ENCODE measurements at places on chromosomes 1 and 21.

- peak; percentile 64 for DNase-seq
Observed at GRCh38 chr1:65002508-65003315, 36.4 kb upstream of the JAK1 start.

GRCh38 chr1:105591681-105592080 lies 1464.8 kb upstream of the PRMT6 start:
- DNase-seq, result no peak

- no peak for DNase-seq
Observed at GRCh38 chr1:218620956-218621355, 275.8 kb downstream of the TGFB2 start.

DNA sequence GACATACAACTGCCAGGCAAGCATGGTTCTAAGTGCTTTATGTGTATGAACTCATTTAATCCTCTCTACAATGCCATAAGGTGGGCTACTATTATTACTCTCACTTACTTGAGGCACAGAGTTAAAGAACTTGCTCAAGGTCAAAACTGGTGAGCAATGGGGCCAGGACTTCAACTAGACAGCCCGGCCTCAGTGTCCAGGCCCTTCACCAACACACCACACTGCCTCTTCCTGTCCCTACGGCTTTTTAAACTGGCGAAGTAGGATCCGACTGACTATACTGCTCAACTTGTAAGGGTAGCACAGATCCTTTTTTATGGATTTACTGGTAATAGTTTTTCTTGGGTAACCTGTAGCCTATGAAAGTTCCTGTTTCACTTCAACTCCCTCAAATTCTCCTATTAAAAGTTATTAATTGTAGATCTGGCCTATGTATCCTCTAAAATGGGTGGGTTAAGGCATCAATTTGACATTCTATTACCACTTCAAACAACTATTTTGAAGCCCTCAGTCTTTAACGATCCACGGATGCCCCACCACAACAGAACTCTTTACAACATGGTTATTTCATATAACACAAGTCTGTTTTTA lies 4.3 kb downstream of the ERRFI1 start:
- DNase-seq, result no peak

GRCh38 chr1:4657244-4657789 lies 2.9 kb downstream of the AJAP1 start:
- DNase-seq, result no peak

- DNase-seq, result no peak
Observed at GRCh38 chr1:94542088-94542870, 720 bp upstream of the F3 start.

- DNase-seq, result no peak
Observed at GRCh38 chr21:37458669-37459276, 92.2 kb downstream of the DYRK1A start.

GRCh38 chr1:21706151-21706835 lies 37.1 kb upstream of the RAP1GAP start:
- DNase-seq, result no peak

- DNase-seq, result no peak
Observed at GRCh38 chr1:78432016-78432415, 58.8 kb upstream of the PTGFR start.

- DNase-seq, result no peak
Observed at GRCh38 chr1:5658340-5659316, 333.6 kb downstream of the NPHP4 start.

- DNase-seq, result peak; percentile 80
Observed at GRCh38 chr1:234599617-234600417, 10.2 kb downstream of the IRF2BP2 start.

DNA sequence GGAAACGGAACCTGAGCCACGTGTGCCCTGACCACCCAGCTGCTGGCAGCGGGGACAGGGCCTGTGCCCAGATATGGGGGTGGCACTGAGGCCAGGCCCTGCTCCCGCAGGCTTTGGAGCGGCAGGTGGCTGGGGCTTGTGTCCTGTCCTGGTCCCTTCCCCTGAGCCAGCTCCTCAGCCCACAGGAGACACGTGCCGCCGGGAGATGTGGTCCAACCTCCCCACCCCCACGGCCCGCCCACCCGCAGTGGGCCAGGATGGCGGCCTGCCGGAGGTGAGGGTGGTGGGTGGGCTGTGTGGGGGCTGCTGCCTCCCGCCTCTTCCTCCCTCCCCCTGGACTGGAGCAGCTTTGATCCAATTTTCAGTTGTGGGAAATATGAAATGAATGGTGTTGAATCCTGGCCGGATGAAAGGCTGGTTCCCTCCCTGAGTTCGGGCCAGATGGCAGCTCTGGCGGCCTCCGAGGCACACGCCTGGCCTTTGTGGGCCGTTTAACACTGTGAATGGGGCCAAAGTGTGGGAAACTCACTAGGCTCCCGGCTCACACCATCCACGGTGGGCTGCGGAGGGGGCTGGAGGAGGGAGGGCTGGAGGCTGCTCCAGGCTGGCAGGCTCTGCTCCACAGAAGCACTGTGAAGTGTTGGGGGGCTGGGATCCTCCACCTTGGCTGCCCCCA lies 2.6 kb upstream of the HES5 start:
- DNase-seq, result no peak

- DNase-seq, result no peak
Observed at GRCh38 chr1:37143800-37144199, 109.5 kb upstream of the GRIK3 start.

GRCh38 chr1:182927693-182928433 lies 25.1 kb downstream of the SHCBP1L start:
- no peak for DNase-seq

DNA sequence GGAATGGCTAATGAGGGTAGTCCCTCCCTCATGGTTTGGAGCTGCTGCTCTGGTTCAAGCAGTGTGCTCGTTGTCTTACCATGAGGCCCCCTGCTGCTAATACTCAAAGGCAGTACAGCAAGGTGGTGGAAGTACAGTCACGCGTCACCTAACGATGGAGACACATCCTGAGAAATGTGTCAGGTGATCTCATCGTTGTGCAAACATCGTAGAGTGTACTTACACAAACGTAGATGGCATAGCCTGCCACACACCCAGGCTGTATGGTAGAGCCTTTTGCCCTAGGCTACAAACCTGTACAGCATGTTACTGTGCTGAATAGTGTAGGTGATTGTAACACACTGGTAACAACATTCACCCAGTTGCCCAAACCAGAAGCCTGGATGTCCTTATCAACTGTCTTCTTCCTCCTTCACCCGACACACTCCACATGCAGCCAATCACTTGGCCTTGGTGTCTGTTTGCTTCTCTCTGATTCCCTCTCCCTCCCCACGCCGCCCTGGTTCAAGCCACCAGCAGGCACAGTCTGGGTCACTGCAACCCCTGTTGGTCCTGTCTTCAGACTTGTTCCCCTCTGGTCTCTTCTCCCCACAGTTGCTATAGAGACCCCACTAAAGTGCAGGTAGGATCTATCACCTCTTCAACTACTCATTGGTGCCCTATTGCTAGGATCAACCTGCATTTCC lies 6.0 kb upstream of the KCNA2 start:
- DNase-seq, result no peak

DNA sequence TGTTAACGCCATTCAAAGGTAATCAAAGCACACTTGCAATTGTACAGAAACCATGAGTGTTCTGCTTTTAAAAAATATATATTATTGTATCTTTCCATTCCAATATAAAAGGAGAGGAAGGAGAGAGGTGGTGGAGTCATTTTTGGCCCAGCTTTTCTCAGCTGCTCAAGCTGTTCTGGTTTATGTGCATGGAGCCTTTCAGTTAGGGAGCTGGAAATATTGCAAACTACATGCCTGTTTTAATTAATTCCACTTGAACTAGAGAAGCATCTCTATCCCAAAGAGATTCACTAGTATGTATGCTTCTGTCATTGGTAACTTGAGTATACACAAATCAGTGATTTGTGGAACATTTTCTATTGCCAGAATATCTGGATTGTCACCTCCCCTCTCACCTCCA lies 28.5 kb upstream of the C1orf105 start:
- DNase-seq, result no peak

DNA sequence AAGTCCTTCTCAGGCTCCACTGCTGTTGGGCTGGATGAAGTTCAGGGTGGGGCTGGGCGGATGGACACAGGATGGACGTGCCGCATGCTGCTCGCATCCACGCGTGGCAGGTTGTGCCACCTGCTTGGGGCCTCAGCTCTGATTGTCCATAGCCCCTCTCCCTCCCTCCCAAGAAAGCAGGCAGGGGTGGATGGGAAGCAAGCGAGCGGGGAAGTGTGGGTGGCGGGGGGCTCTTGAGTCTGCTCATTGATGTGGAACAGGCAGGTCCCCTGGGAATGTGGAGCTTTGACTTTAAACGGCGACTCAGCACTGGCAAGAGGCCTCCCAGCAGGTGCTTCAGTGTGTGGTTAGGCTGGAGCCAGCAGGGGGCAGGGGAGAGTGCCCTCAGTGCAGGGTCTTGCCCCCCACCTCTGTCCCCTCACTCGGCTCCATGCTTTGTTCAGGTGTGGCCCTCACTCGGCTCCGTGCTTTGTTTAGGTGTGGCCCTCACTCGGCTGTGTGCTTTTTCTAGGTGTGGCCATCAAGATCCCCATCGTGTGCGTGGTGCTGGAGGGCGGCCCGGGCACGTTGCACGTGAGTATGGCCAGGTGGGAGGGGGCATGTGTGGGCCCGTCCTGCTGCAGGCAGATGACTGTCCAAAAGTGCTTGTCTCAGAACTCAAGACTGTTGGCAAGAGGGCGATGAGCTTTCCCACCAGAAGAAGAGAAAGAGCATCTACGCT lies 23.9 kb downstream of the TRPM2 start:
- DNase-seq, result no peak

- DNase-seq, result no peak
Observed at GRCh38 chr1:115170961-115171392, 81.7 kb upstream of the TSPAN2 start.

GRCh38 chr1:220274251-220274855 lies 2.1 kb upstream of the RAB3GAP2 start:
- no peak for DNase-seq

- no peak for DNase-seq
Observed at GRCh38 chr1:157596384-157596783, 1.5 kb downstream of the FCRL4 start.

DNA sequence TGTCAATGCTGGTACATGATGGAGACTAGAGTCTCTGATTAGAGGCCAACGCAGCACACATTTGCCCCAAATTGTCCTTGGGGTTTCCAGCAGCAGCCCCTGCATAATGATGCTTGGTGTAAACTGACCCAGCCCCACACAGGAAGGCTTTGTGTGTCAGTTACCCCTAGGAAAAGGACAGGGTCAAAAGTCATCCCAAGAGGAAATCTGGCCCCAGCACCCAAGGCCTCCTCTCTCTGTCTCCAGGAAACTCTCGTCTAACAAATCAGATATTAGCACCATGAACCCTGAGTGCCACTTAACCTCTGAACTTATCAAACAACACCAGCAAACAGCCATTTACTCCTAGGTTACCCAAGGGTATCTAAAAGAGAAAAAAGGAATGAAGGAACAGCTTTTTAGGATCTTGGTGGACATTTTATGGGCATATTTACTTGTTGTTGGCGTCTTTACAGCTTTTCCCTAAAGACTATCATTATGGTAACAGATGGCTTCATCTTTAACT lies 84.5 kb downstream of the PSMG1 start:
- DNase-seq, result no peak

GRCh38 chr1:153842006-153842471 lies 66.8 kb downstream of the SLC27A3 start:
- DNase-seq, result no peak

- DNase-seq, result peak; percentile 56
Observed at GRCh38 chr1:145997016-145997717, 788 bp upstream of the TXNIP start.

DNA sequence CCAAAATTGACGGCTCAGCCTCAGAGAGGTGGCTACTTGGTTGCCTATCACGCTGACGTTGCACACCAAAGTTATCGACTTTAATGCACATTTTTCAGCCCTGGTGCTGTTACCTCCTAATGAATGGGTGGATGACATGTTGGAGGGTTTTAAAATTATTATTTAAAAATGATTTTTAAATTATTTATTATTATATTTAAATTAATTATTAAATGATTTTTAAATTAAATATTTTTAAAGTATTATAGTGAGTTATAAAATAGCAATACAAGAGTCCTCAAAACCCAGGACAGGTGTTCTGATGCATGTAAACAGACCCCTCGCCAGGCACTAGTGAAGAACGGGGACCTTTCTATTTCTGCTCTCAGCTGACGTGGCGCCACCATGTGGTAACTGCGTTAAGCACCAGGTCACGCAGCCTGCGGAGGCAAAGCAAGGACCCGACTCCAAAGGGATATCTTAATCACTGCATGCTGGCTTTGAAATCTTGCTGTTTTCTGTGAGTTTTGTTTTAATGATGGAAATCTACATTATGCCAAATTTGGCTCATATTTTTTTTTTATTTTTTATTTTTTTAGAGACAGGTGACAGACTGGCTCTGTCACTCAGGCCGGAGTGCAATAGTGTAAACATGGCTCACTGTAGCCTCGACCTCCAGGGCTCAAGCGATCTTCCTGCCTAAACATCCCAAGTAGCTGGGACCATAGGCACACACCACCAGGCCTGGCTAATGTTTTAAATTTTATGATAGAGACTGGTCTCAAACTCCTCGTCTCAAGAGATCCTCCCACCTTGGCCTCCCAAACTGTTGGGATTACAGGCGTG lies 22.6 kb downstream of the CASP9 start:
- peak; percentile 48 for DNase-seq

GRCh38 chr1:207937204-207937603 lies 26.3 kb upstream of the CD34 start:
- no peak for DNase-seq

GRCh38 chr1:164773102-164773501 lies 214.1 kb downstream of the PBX1 start:
- no peak for DNase-seq

DNA sequence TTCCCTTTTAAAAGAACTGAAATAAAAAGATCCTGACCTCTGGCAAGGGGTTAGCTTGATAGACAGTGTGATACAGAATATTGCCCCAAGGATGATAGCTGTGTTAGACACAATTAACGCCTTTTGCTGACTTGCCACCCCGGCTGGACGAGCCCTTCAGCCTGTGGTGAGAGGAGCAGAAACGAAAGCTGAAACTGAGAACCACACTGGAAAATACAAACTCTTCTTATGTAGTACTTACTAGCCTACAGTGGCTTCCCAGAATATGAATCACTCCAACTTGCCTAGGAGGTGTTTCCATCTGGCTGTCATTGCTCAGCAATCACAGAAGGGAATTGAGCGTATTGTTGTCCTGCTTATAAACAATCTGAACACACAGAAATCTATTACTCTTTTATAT lies 22.9 kb downstream of the SAMSN1 start:
- DNase-seq, result peak; percentile 34

GRCh38 chr1:69305621-69306020 lies 262.1 kb upstream of the LRRC7 start:
- DNase-seq, result no peak

DNA sequence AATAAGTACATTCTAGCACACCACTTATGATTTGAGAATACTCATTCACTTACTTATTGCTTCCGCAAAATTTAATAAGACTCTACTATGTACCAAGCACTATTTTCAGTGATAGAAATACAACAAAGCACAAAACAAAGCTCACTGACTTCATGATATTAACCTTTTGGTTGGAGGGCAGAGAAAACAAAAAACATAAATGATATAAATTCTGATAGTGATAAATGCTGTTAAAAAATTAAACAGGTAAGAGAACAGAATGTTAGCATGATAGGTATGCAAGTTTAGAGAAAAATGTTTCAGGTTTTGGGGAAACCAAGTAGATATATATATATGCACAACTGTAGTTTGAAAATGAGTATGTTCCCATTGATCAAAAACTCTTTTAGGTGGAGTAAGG lies 1.2 kb downstream of the LRRC40 start:
- no peak for DNase-seq

GRCh38 chr1:119472819-119473175 lies 34.2 kb upstream of the HSD3B1 start:
- no peak for DNase-seq
